Naive B cell (primary cell): ENCODE measurements at places on chromosomes 7 and 10. TPM values are rescaled to one million over a fixed set of nuclear protein-coding genes. Genes with fewer than 3 reads are reported as not detected.

The SLC13A4 gene
- polyA plus RNA-seq = 0.24 TPM

The CLRN3 gene
- polyA plus RNA-seq = not detected

The VGF gene
- polyA plus RNA-seq = not detected

The LIPM gene
- polyA plus RNA-seq = not detected

DNA sequence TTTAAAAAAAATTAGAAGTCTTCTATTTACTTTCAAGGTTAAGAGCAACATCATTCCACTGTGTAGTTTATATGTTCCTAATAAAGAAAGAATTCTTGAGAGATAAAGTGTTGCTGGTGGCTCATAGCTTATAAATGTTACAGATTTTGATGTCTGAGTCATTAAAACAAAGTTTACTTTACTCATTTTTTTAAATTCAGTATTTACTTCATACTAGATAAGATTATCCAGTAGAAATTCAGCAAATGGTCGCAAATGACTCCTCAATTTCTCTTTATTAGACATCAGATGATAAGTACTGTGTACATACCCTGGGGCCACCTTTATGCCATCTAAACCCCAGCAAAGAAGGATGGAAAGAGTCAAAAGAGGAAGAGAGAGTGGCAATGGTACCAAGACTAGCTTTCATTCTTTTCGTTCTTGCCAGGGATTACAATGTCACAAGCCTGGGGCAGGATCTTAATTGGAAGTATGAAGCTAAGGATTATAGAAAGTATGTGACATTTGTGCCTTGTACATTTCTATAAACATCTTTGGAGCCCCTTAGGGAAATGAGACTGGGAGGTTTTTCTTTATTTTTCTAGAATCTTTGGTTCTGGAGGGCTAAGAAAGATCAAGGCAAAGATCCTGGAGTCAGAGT lies 206.1 kb downstream of the CHRM2 start:
- DNase-seq = no peak

- no peak for DNase-seq
These were observed 112.4 kb upstream of the SEMA3C start for GRCh38 chr7:81031243-81031642.

DNA sequence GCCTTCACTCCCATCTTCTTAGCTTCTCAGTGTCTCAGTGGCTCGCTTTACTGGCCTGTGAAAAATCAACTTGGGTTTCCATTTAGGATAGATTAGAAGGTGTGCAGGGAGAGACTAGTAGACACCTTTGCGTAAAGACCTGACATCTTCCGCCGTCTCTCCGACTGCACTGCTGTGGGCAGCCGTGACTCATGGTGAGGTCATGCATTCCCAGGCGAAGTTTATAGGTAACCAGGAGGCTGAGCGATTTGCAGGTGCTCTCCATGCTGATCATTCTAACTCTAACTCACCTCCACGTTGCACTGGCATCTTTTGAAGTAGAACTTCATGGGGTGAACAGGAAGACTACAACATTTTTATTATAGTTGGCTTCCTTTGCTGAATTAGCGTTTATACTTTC lies 68.0 kb upstream of the ZNF438 start:
- DNase-seq = no peak

DNA sequence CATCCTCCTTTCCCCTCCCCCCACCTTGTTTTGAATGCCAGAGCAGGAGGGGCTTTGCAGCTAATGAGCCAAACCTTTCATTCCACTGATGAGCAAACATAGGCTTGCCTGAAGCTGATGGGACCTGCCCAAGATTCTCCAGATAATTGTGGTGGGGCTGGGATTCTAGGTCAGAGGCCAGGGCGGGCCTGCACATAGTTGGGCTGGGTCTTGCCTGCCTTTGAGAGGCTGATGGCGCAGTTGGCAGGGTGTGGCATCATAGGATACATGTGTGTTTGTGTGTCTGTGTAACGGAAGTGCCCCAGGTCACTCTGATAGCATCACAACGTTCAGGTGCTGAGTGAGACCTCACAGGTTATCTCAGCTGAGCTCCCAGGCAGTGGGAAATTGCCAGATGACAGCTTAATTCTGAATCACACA lies 22.9 kb downstream of the BTBD16 start:
- no peak for DNase-seq

DNA sequence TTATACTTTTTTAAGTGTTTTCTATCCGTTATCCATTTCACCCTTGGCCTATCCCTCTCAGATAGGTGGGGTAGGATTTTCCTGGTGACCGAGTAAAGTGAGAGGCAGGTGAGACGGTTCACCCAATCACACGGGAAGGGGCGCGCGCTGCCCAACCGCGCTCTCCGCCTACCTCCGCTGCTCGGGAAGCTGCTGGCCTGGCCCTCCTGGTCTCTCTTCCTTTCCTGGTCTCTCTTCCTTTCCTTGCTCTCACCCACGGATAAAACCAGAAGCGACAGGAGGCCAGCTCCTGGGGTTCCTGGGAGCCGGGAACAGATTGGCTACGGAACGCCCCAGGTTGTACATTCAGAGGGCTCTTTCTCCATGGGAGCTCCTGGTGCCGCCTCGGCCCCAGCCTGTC lies 14.3 kb upstream of the ZNF212 start:
- no peak for DNase-seq

DNA sequence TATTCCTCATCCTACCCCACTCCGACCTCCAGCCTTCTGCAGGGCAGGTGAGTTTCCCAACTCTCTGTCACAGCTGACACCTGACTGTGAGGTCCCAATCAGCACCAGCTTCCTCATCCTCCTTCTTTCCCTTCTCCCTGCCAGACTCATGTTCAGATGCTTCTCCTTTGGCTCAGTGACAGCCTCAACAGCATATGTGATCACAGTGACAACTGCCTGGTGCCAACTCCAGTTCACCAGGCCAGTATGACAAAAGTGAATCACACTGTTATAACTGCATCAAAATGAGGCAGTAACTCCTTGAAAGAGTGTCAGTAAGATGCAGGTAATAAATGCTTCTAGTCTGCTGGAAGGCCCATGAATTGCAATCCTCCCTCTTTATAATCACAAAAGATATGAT lies 46.8 kb upstream of the NFE2L3 start:
- no peak for DNase-seq

DNA sequence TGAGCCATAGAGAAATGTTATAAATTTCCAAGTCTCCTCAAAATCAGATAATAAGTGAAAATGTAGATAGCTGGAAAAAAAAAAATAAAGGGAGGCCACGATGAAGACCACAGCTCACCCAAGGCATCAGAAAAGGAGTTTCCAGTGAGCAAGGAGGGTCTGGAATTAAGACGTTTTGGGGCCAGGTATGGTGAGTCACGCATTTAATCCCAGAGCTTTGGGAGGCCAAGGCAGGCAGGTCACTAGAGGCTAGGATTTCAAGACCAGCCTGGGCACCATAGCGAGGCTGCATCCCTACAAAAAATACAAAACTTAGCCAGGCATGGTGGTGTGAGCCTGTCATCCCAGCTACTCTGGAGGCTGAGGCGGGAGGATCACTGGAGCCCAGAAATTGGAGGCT lies 65.5 kb downstream of the ASB13 start:
- DNase-seq = no peak

GRCh38 chr7:88224601-88225275 lies 4.9 kb upstream of the SRI start:
- no peak for DNase-seq

DNA sequence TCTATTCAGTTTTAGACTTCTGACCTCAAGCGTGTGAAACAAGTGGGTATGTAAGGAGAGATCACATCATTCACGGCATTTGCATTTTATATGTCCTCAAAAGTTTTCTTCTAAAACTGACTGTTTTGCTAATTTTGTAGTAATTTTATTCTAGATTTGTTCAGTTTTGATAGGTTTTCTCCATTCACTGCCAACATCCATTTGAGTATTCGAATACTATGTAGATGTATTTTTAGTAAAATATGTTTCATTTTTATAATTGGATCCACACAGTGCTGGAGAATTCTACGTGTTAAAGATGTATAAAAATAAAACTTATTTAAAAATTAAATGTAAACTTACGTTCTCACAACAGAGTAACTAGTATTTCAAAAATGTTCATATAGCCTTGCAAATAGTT lies 503.0 kb downstream of the CNTNAP2 start:
- DNase-seq = no peak
